Breast epithelium (tissue), 4 donors: ENCODE measurements at places on chromosomes 4 and X.
A peak's percentile ranks its signal among the peaks of the same experiment; 100 is the strongest.

DNA sequence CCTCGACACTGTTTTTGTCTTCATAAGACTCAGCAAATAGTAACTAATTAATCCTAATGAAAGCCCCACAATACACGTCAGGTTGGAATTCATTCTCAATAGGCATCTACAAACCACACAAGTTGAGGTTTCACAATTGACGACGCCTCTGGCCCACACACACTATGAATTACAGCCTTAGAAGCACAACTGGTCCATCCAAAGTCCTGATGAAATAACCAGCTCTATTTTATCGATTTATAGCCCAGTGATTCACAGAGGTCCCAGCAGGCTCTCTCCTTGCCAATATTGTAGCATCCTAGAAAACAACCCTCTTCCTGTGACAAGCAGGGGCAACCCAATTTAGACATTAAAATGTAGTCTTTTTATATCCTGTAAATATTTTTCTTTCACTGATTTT, 112.1 kb downstream of the NR3C2 start:
- no peak overlapping the region for H3K27ac ChIP-seq
- no peaks in the 10 kb centered on the region for H3K4me1 ChIP-seq
- H3K27me3 ChIP-seq = no peaks in the 10 kb centered on the region
- H3K4me3 ChIP-seq = no peak overlapping the region
- no peak for DNase-seq

GRCh38 chr4:84279678-84280077, 219.4 kb downstream of the NKX6-1 start:
- no peaks in the 10 kb centered on the region for H3K27me3 ChIP-seq
- no peak overlapping the region for H3K27ac ChIP-seq
- no peak for DNase-seq
- no peaks in the 10 kb centered on the region for H3K36me3 ChIP-seq
- H3K4me1 ChIP-seq = no peaks in the 10 kb centered on the region

DNA sequence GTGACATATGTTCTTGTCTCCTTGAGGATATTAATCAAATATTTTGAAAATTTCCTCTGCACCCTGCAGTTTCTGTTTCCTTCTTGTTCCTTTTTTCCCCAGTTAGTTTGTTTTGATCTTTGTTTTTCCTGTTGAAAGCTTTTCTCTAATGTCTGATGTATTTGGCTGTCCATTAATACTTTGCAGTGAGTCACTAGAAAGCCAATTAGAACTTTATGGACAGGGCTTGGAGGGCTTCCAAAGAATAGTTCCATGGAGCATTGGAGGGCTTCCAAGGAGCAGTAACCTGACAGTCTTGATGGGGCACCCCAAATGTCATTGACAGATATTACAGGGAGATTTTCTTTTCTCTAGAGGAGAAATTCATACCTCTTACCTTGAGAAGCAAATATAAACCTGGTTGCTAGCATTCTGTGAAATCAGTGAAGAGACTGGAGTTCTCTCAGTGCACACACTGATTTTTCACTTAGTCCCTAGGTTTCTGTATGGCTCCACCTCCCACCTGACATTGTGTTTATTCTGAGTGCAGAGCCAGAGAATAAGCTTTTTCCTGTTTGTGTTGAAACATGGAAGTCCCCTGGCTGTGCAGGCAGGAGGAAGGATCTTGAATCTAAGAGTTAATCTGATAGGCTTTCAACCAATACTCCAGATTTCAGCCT, 26.5 kb downstream of the SPARCL1 start:
- no peaks in the 10 kb centered on the region for H3K27me3 ChIP-seq
- DNase-seq = no peak
- H3K27ac ChIP-seq = peak overlapping the region; percentile 31
- H3K4me3 ChIP-seq = no peak overlapping the region
- no peaks in the 10 kb centered on the region for H3K36me3 ChIP-seq

- H3K4me3 ChIP-seq = no peak overlapping the region
- H3K27me3 ChIP-seq = peaks cover 39% of the 10 kb centered on the region
- DNase-seq = no peak
- no peak overlapping the region for H3K27ac ChIP-seq
- H3K36me3 ChIP-seq = no peaks in the 10 kb centered on the region
Measured at GRCh38 chrX:45762699-45763647, 562.3 kb upstream of the DIPK2B start.

DNA sequence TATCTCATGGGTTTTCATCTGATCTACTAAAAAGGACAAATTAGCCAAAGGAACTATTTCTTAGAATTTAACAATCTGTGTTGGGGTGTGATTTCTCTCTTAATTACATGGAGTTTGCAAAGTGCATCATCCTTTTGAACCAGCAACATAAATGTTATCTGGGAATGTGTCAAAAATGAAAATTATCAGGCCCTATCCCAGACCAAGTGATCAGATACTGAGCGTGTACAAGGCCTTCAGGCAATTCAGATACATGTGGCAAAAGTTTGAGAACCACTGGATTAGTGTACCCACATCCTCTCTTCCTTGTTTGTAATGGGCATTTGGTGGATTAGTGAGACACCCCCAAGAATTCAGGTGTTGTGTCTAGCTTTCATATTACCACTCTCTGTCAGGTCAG, 3.8 kb downstream of the SH3D19 start:
- no peaks in the 10 kb centered on the region for H3K36me3 ChIP-seq
- H3K4me3 ChIP-seq = peak overlapping the region; percentile 30
- H3K27me3 ChIP-seq = no peaks in the 10 kb centered on the region
- peak overlapping the region; percentile 80 for H3K27ac ChIP-seq
- DNase-seq = no peak
- no peaks in the 10 kb centered on the region for H3K4me1 ChIP-seq

GRCh38 chr4:184463856-184464255, 10.5 kb downstream of the IRF2 start:
- no peaks in the 10 kb centered on the region for H3K27me3 ChIP-seq
- H3K4me3 ChIP-seq = no peak overlapping the region
- H3K4me1 ChIP-seq = no peaks in the 10 kb centered on the region
- DNase-seq = no peak

DNA sequence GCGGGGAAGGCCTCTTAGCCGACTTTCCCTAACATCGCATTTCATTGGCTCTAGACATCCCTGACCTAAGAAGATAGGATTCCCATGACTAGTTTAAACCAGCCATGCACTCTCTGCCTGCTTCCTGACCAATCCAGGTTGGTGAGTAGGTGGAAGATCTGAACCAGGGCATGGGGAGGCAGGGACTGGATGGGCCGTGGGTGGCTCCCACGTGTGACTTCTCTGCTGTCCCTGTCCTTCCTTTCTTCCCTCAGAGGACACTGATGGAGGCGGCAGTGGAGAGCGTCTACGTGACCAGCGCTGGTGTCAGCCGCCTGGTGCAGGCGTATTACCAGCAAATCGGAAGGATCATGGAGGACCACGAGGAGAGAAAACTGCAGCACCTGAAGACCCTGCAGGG, 90.7 kb downstream of the EVC start:
- H3K4me1 ChIP-seq = no peaks in the 10 kb centered on the region
- H3K27ac ChIP-seq = no peak overlapping the region
- no peaks in the 10 kb centered on the region for H3K27me3 ChIP-seq
- H3K4me3 ChIP-seq = no peak overlapping the region

DNA sequence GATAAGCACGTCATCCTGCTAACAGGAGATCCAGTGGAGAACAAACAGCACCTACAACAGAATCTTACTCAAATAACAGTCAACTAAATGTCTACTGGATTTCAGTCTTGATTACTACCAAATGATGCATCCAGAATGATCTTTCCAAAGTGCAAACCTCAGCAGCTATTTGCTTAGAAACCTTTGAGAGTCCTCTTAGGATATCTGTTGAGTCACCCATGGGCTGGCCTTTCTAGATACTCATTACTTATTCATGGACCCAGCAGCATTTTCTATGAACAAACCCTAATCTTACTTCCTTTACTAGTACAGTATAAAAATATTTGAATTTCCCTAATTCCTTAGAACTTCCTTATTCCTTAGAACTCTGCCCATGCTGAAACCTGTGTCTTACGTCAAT, 118.5 kb upstream of the PABPC4L start:
- DNase-seq = no peak
- no peaks in the 10 kb centered on the region for H3K4me1 ChIP-seq
- H3K27me3 ChIP-seq = no peaks in the 10 kb centered on the region
- no peak overlapping the region for H3K4me3 ChIP-seq
- no peak overlapping the region for H3K27ac ChIP-seq

- H3K27ac ChIP-seq = no peak overlapping the region
- no peaks in the 10 kb centered on the region for H3K4me1 ChIP-seq
- no peaks in the 10 kb centered on the region for H3K27me3 ChIP-seq
- no peak overlapping the region for H3K4me3 ChIP-seq
- DNase-seq = no peak
Measured at GRCh38 chrX:65451663-65452062, 82.9 kb downstream of the LAS1L start.

- no peak overlapping the region for H3K27ac ChIP-seq
- H3K36me3 ChIP-seq = no peaks in the 10 kb centered on the region
- H3K4me1 ChIP-seq = no peaks in the 10 kb centered on the region
- peaks cover 2% of the 10 kb centered on the region for H3K27me3 ChIP-seq
- H3K4me3 ChIP-seq = no peak overlapping the region
- DNase-seq = peak; percentile 31
Measured at GRCh38 chrX:53284684-53285447, 3.5 kb upstream of the IQSEC2 start.

DNA sequence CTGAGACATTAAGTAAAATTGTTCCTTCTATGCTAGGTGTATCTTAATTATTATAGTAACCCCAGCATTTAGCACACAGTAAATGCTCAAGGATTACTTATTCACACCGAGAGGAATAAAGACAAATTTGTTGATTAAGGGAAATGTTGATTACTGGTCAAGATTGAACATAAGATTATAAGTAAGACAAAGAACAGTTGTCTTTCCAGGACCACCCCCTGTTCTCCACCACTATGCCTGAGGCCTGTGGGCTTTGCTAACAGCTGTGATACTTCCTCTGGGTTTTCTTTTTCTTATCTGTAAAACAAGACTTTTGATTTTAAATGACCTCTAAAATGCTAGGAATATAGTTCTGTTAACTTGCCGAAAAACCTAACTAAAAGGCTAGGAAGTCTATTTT, 128.0 kb downstream of the DCLK2 start:
- no peaks in the 10 kb centered on the region for H3K36me3 ChIP-seq
- no peaks in the 10 kb centered on the region for H3K4me1 ChIP-seq
- no peak overlapping the region for H3K27ac ChIP-seq
- H3K4me3 ChIP-seq = no peak overlapping the region

DNA sequence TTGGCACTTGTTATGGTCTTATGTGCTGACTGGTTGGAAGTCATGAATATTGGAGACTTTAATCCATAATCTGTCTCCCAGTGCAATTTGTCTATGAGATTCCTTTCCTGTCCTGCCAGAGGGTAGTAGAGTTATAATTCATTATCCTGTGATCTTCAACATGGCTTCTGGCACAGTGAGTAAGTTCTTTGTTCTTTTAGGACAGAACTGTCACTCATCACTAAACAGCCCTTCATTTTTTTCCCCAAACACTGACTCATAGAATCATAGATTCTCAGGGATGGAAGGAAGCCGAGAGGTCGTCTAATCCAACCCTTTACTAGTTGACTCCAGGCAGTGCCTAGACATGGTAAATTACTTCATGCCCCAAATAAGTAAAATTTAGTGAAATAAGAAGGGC, 78.4 kb downstream of the LUZP4 start:
- no peaks in the 10 kb centered on the region for H3K4me1 ChIP-seq
- H3K27ac ChIP-seq = peak overlapping the region; percentile 10
- H3K36me3 ChIP-seq = no peaks in the 10 kb centered on the region
- no peaks in the 10 kb centered on the region for H3K27me3 ChIP-seq

DNA sequence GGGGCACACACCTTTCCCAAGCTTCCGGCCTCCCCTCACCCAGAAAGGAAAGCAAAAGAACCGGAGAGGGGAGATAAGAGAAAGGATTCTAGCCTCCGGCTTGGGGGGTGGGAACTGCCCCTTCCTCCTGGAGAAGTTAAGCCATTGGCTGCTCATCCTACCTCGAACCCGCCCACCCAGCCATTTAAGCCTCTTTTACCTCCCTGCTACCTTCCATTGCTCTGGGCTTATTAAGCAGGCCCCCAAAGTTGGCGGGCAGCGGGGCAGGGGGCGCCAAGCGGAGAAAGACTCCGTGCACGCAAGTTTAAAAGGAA, 2.3 kb downstream of the MAML3 start:
- peaks cover 4% of the 10 kb centered on the region for H3K4me1 ChIP-seq
- H3K4me3 ChIP-seq = peak overlapping the region; percentile 79
- H3K27me3 ChIP-seq = no peaks in the 10 kb centered on the region
- peak overlapping the region; percentile 96 for H3K27ac ChIP-seq

DNA sequence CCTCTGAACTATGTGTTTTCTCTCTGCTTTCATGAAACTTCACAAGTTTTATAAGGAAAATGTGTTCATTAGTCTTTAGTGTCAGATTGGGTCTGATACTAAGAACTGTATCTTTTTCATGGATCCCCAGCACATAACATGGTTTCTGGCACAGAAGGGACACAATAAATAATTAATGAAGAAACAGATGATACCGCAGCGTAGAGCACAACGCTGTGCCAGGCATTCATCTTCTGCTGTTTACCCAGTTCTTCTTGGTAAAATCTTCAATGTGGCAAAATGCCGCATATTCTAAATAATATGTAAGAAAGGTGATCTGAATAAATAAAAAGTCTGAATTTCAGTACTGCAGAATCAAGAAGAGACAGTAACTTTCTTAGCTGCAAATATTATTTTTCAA, 12.3 kb downstream of the SCARB2 start:
- no peak overlapping the region for H3K4me3 ChIP-seq
- peak overlapping the region; percentile 82 for H3K27ac ChIP-seq
- no peaks in the 10 kb centered on the region for H3K36me3 ChIP-seq
- no peaks in the 10 kb centered on the region for H3K27me3 ChIP-seq
- no peak for DNase-seq

DNA sequence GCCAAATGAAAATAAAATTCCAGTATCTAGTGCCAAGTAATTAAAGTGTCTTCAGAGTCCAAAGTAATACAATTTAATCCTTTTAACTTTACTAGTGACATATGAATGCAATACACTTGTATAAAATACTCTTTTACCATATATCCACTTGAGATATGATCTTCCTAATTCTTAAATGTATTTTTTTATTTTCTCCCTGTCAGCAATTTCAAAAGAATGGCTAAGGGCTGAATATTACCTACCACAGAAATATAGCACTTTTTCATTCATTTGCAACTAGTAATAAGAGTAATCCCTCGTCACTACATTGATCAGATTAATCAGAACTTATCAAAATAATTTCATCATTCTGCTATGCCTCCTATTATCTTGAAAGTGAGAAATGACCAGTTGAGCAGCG, 10.1 kb upstream of the TBX22 start:
- H3K27ac ChIP-seq = no peak overlapping the region
- H3K27me3 ChIP-seq = peaks cover 12% of the 10 kb centered on the region
- no peak overlapping the region for H3K4me3 ChIP-seq
- H3K4me1 ChIP-seq = no peaks in the 10 kb centered on the region
- DNase-seq = no peak

GRCh38 chr4:79851625-79852304, 221.3 kb downstream of the ANTXR2 start:
- no peak overlapping the region for H3K4me3 ChIP-seq
- no peaks in the 10 kb centered on the region for H3K36me3 ChIP-seq
- DNase-seq = no peak
- no peak overlapping the region for H3K27ac ChIP-seq
- H3K27me3 ChIP-seq = no peaks in the 10 kb centered on the region
